ENCODE measurements at places on chromosomes 3 and 15. TPM values are rescaled to one million over a fixed set of nuclear protein-coding genes. Genes with fewer than 3 reads are reported as not detected.

DNA sequence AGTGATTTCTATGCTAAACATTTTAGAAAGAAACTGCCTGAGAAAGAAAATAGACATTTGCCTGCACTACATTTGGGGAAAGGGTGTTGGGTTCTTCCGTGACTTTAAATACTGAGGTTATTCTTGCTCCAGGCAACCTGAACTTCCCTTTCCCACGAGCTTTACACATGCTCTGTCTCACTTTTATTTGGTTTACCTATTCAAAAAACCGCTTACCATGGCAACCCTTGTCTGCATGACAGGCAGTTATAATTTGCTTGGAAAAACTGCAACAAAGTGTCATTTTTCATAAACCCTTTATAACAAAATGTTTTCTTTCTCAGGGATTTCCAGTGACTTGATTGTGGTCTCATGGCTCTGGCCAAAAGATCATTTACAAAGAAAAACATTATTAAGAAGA, 416.3 kb upstream of the MEIS2 start:
- H3K27me3 ChIP-seq = 0 out of 2 replicates have a peak, but pooled peaks cover 3% of the 10 kb centered on the region
- H3K4me3 ChIP-seq = no peak overlapping the region
- no peaks in the 10 kb centered on the region for H3K36me3 ChIP-seq
- H3K4me1 ChIP-seq = no peaks in the 10 kb centered on the region
- H3K27ac ChIP-seq = no peak overlapping the region

DNA sequence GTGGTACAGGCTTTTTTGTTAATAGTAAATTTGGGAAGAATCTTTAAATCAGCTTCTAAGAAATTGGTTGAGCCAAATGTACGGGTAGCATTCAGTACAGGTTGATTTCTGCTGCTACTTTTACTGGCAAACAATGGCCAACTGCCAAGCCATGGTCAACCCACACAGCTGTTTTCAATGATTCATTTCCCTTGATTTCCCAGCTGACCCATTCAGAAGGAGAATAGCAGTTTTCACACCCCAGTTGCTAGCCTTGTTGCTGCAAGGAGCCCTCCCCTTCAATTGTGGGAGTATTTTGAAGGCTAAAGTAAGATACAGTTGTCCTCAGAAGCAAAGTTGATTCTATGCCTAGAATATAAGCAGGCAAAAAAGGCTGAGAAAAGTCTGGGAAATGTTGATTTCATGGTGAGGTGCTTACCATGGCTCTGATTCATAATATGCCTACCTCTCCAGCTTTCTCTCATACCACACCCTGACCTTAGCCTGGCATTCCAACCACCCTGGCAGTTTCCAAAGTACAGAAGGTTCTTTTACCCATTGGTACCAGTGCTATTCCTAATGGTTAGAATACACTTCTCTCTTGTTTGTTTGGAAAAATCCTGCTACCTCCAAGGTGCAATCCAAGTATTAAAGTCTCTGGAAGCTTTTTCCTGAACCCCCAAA, 320.3 kb upstream of the TGFBR2 start:
- no peaks in the 10 kb centered on the region for H3K36me3 ChIP-seq
- H3K4me3 ChIP-seq = no peak overlapping the region
- H3K4me1 ChIP-seq = peaks cover 76% of the 10 kb centered on the region

GRCh38 chr3:149619136-149619535, 38.7 kb downstream of the WWTR1 start:
- no peak overlapping the region for H3K27ac ChIP-seq
- H3K4me3 ChIP-seq = no peak overlapping the region
- no peaks in the 10 kb centered on the region for H3K27me3 ChIP-seq
- peaks cover 30% of the 10 kb centered on the region for H3K4me1 ChIP-seq

GRCh38 chr3:64578797-64579196, 109.0 kb downstream of the ADAMTS9 start:
- H3K36me3 ChIP-seq = no peaks in the 10 kb centered on the region
- H3K4me3 ChIP-seq = no peak overlapping the region
- H3K27me3 ChIP-seq = peaks cover 19% of the 10 kb centered on the region
- H3K4me1 ChIP-seq = no peaks in the 10 kb centered on the region
- no peak for DNase-seq
- H3K27ac ChIP-seq = no peak overlapping the region

DNA sequence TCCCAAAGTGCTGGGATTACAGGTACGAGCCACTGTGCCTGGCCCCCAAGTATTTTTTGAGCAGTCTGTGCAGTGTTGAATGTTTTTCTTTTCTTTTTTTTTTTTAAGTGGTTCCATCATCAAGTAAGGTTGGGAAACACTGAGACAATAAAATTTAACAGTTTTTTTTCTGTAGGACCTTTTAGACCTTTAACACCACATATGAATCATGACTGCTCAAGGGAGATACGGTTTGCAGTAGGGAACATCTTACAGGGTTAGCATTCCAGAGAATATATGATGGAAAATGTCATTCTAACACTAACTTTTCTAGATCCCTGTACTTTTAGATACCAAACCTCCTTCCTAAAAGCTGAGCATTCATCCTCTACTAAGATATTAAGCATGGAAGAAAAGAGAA, 41.7 kb downstream of the SNX4 start:
- H3K4me3 ChIP-seq = no peak overlapping the region
- no peaks in the 10 kb centered on the region for H3K27me3 ChIP-seq
- H3K4me1 ChIP-seq = no peaks in the 10 kb centered on the region

- H3K4me1 ChIP-seq = no peaks in the 10 kb centered on the region
- H3K4me3 ChIP-seq = no peak overlapping the region
- no peaks in the 10 kb centered on the region for H3K36me3 ChIP-seq
- H3K27ac ChIP-seq = no peak overlapping the region
- DNase-seq = no peak
Observed at GRCh38 chr3:78285032-78285728, 1245.3 kb downstream of the ROBO2 start.

DNA sequence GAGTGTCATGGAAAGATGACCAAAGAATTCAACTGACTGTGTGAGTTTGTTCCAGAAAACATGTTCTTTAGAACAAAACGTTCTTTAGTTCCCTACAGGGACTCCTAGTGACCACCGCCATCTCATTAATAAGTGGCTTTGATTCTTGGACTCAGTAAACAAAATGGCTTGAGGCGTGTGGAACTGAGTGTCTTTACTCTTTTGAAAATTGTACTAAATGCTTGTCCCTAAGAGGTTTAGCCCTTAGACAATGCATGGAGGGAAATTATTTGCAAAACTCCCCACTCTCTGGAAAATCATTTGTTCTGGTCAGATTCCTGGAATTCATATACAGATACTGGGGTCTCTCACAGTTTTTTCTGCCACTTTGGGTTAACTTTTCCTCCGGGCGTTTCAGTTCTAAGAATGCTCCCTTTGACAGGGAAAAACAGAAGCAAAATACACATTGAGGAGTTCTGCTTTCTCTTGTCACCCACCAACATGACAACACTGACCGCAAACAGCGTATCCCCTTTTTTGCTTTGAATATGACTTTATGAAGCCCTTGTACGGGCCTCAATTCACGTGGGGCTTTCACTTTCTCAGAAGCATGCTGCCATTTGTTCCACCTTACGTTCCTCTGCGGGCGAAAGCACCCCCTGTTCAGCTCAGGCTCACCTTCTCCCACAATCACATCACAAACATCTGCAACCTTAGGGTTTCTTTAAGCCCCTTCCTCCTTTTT, 15.3 kb upstream of the NRROS start:
- H3K27me3 ChIP-seq = no peaks in the 10 kb centered on the region
- H3K4me1 ChIP-seq = peaks cover 3% of the 10 kb centered on the region

GRCh38 chr3:72658466-72659100, 189.7 kb downstream of the SHQ1 start:
- H3K4me1 ChIP-seq = peaks cover 27% of the 10 kb centered on the region
- H3K27ac ChIP-seq = no peak overlapping the region
- DNase-seq = no peak

- no peaks in the 10 kb centered on the region for H3K36me3 ChIP-seq
- no peak overlapping the region for H3K27ac ChIP-seq
- H3K4me3 ChIP-seq = no peak overlapping the region
- no peak for DNase-seq
Observed at GRCh38 chr15:57370929-57371328, 5.4 kb upstream of the CGNL1 start.

DNA sequence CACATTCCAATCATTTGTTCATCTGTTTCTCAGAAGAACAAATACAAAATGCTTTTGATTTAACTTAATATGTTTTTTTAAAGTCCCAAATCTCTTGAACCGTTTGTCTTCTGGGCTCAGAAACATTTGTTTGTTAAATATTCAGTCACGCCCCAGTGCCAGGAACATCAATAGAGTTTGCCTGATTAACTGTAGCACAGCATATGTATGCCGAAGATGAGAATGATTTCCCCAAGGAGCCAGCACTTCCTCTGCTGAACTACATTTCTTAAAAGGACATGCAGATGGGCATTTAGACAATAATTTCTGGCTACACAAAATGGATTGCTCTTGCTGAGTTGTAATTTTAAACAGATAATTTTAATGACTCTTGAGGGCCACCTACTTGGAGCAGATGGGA, 191.6 kb upstream of the FAM3D start:
- H3K4me3 ChIP-seq = no peak overlapping the region
- H3K4me1 ChIP-seq = no peaks in the 10 kb centered on the region
- no peak overlapping the region for H3K27ac ChIP-seq
- no peak for DNase-seq
- no peaks in the 10 kb centered on the region for H3K27me3 ChIP-seq

- no peaks in the 10 kb centered on the region for H3K27me3 ChIP-seq
- no peak for DNase-seq
- H3K4me3 ChIP-seq = no peak overlapping the region
Observed at GRCh38 chr3:9582332-9582731, 28.7 kb upstream of the LHFPL4 start.

DNA sequence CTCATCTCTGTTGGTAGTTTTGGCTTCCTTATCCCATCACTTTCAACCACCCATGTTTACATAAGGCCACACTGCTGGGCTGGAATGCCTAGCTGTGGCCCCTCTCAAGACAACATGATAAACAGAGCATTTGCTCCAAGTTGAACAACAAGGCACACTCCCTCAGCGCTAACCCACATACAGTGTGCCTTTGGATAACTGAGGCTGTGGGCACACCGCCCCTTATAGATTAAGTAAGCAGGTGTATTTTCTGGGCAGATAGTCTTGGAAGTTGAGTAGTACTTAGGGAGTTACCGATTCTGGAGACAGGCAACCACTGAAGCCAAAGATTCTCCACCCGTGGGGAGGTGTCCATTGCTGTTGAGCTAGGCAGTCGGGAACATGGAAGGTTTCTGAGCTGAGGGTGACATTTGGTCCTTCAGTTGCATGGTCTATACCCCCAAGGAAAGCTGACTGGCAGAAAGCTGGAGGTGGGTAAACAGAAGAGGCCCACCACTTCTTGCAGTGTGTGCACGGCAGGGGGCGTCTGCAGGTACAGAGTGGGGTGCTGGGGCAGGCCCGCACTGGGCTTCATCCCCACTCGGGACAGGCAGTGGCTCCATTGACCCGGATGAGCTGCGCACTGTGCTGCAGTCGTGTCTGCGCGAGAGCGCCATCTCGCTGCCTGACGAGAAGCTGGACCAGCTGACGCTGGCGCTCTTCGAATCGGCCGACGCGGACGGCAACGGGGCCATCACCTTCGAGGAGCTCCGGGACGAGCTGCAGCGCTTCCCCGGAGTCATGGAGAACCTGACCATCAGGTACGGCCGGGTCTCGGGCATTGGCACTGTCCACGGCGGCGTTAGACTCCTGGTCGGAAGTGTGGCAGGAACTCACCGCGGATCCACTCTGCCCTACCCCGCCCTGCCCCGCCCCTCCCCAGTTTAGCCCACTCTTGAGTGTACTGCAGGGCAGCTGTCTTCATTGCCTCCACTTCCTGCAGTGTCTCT, 16.8 kb downstream of the NOX5 start:
- H3K4me3 ChIP-seq = peak overlapping the region; percentile 44
- DNase-seq = peak; percentile 65
- H3K4me1 ChIP-seq = peaks cover 7% of the 10 kb centered on the region

DNA sequence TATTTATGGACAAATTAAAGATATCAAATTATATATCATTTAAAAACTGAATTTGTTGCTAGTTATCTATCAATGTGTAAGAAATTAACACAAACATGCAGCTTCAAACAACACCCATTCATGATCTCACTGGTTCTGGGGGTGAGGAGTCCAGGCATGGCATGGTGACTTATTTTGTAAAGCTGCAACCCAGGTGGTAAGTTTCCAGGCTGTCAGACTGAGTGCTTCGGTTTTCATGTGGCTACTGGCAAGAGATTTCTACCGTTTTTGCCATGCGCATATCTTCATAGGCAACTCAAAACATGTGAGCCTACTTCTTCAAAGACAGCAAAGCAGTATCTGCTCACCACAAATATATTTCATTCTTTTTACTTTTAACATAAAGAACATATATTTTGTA, 364.3 kb upstream of the BCHE start:
- no peaks in the 10 kb centered on the region for H3K36me3 ChIP-seq
- H3K4me3 ChIP-seq = no peak overlapping the region
- no peaks in the 10 kb centered on the region for H3K27me3 ChIP-seq
- no peaks in the 10 kb centered on the region for H3K4me1 ChIP-seq
- H3K27ac ChIP-seq = no peak overlapping the region
- no peak for DNase-seq

- H3K27me3 ChIP-seq = peaks cover 8% of the 10 kb centered on the region
- H3K4me3 ChIP-seq = no peak overlapping the region
- no peak for DNase-seq
Observed at GRCh38 chr15:84082739-84083138, 152.8 kb upstream of the GOLGA6L4 start.

DNA sequence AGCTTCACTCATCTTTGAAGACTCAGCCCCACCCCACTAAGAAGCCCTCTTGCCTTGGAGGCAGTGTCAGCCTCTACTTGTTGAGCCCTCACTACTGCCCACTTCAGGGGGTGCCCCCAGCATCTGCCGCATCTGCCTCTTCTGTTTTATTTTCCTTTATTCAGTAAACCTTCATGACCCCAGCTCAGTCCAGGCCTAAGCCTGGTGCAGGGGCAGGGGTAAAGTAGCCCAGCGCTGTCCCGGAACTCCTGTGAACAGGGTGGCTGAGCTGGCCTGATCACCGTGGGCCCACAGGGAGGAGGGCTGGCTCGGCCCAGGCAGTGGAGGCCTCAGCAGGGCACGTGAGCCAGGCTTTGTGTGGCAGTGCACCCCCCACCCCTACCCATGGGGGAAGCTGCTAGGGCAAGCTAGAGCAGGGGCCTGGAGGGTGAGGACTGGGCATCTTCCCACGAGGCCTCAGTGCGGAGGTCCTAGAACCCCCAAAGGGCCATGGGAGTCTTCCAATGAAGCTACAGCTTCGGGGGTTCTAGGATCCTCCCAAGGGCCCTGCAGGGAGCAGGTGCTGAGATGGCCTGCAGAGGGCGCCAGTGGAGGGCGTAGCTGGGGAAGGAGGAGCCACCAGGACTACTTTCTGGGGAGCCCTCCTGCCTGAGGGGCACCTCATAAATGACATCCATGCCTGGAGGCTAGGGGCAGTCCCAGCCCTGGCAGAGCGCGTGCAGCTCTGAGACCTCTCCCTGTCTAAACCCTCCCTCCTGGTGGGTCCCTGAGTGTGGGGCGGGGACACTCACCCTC, 36.0 kb downstream of the TSPAN3 start:
- no peaks in the 10 kb centered on the region for H3K4me1 ChIP-seq
- no peak overlapping the region for H3K27ac ChIP-seq
- no peak for DNase-seq
- H3K4me3 ChIP-seq = no peak overlapping the region
- H3K36me3 ChIP-seq = no peaks in the 10 kb centered on the region

GRCh38 chr3:189138901-189139610, 32.7 kb upstream of the TPRG1 start:
- H3K36me3 ChIP-seq = no peaks in the 10 kb centered on the region
- H3K27ac ChIP-seq = no peak overlapping the region
- no peak overlapping the region for H3K4me3 ChIP-seq
- H3K27me3 ChIP-seq = no peaks in the 10 kb centered on the region

The CSPG5 gene
- total RNA-seq = 3.8 TPM

The ADAMTS7 gene
- total RNA-seq = 12.0 TPM

The C2CD4B gene
- not detected for total RNA-seq

The BCL6 gene
- 17.5 TPM for total RNA-seq

All from HCT116 (cell line).